CD4-positive, CD25-positive, alpha-beta regulatory T cell (primary cell): ENCODE measurements at places on chromosomes 13 and 19.

DNA sequence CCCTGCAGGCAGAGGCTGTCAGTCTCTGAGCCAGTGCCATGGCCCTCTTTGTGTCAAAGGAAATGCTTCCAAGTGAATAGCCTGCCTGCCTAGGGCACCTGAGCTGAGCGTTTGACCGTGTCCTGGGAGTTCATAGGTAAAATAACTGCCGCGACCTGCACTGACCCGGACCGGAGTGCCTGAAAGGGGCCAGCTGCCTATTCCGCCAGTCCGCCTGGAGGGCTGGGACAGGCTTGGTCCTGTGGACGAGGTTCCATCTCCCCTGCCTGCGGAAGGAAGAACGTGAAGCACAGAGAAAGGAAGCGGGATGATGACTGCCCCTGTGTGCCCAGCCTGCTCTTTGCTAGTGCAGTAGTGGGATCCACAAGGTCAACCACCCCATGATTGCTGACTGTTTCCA, 17.5 kb upstream of the ZNF492 start:
- no peak for DNase-seq

DNA sequence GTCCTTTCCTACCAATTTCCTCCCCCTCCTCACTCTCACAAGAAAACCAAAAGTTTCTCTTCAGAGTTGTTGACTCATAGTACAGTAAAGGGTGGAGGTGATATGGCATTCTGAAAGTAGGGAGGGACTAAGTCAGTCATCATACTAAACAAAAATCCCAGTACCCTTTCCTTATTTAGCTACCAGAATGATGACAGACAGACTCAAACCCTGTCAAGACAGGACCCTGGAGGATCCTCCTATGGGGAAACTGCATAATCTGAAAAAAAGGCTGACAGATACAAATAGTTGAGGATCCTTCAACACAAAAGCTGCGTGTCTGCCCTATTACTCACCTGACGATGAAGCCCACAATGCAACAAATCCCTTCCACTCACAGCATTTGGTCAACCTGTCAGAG, 55.5 kb downstream of the CYSLTR2 start:
- no peak for DNase-seq

DNA sequence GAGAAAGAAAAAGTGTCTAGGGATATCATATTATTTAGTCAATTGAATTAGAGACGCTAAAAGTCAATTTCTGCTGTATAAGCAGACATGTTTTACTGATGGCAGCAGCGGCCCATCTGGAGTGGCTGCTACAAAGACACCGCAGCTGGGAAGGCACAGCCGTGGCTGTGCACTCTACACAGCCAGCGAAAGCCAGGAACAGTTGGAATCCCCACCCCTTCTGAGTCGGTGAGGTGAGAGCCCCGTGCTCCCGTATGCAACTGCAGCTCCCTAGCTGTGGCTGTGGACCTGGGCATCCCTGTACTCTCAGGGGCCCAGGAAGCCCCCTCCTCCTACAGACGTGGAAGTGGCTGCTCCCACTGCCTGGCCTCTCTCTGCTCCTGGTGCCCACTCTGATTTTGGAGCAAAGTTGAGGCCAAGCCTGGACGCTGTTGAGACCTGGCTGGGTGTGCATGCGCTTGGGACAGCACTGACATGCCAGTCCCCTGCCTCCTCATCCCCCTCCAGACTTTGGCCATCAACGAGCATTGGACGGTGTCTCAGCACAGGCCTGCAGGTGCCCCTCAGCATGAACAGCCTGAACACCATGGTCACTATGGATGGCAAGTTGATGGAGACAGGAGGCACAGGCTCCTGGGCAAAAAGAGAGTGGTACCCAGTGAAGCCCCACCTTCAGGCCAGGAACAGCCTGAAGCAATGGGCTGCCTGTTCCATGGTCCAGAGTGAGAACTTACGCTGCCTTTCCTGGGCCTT, 944.0 kb upstream of the MIR17HG start:
- DNase-seq: no peak

GRCh38 chr13:103941506-103942140, 875.4 kb upstream of the SLC10A2 start:
- DNase-seq: no peak

GRCh38 chr13:33550885-33551284, 265.3 kb upstream of the STARD13 start:
- DNase-seq: no peak

GRCh38 chr19:23273022-23273589, 22.9 kb upstream of the ZNF724 start:
- DNase-seq: no peak

GRCh38 chr13:114011226-114011625, 37.4 kb upstream of the C13orf46 start:
- DNase-seq: no peak

GRCh38 chr19:42242069-42242511, 312 bp downstream of the GSK3A start:
- DNase-seq: no peak

DNA sequence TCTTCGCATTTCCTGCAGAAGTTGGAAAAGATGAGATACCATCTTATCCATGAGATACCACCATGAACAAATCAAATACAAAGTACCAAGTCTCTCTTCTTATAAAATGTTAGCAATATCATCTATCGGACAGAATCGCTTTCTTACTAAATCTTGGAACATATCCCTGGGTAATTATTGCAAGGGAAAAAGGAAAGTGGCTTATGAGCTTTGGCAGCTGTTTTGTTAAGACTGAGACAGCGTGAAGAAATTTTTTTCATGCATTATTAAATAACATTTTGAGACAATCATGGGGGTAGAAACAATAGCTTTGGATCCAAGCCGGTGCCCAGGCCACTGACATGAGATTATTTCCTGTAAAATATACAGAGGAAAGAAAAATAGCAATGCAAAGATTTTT, 84.5 kb downstream of the DOCK9 start:
- DNase-seq: no peak

- no peak for DNase-seq
Observed at GRCh38 chr13:38564256-38565150, 122.4 kb upstream of the FREM2 start.

GRCh38 chr19:16649734-16650133, 10.2 kb downstream of the SMIM7 start:
- no peak for DNase-seq

- DNase-seq: no peak
Observed at GRCh38 chr19:35321291-35321690, 7.7 kb upstream of the CD22 start.

GRCh38 chr13:98972627-98973026, 5.2 kb downstream of the DOCK9 start:
- no peak for DNase-seq

DNA sequence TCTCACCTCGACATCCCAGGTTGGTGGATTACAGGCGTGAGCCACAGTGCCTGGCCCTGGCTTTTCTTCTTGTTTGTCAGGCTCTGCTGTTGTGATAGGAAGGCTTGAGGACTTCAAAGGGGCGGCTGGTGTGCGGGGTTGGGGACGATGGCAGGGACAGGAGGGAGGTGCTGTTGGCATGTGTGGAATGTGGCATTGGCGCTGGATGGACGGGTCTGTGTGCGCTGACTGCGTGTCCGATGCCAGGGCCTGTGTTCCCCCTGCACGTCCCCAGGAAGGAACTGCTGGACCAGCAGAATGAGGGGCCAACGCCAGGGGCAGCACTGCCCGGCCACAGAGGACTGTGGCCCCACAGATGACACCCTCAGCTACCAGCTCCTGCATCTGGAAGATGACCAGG, 12.7 kb upstream of the PTBP1 start:
- no peak for DNase-seq

DNA sequence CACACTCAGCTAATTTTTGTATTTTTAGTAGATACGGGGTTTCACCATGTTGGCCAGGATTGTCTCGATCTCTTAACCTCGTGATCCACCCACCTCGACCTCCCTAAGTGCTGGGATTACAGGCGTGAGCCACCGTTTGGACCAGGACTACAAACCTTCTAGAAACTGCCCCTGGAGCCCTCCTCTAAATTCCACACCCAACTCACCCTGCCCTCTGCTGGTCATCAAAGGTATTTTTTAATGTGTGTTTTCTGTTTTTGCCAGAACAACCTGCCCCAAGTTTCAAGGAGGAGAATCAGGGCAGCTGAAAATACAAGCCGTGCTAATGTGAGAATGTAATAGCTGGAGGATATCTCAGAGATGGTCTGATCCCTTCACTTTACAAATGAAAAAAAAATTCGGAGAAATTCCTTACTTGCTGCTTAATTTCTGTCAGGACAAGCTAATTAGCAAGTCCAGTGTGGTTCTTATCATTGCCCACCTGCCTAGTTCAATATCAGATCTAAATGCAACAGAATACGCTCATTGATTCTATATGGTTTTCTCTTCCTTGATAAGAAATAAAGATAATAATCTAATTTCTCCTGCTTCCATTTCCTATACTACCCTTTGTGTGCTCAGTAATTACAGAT, 4.1 kb downstream of the ATP8A2 start:
- DNase-seq: peak; percentile 43

- peak; percentile 27 for DNase-seq
Observed at GRCh38 chr19:56637976-56638555, 4.9 kb upstream of the SMIM17 start.

- no peak for DNase-seq
Observed at GRCh38 chr19:9860407-9860806, 25.3 kb downstream of the PIN1 start.

- DNase-seq: no peak
Observed at GRCh38 chr13:51499841-51500240, 47.0 kb upstream of the INTS6 start.
